ENCODE measurements at places on chromosomes 16 and 17.
A peak's percentile ranks its signal among the peaks of the same experiment; 100 is the strongest.

DNA sequence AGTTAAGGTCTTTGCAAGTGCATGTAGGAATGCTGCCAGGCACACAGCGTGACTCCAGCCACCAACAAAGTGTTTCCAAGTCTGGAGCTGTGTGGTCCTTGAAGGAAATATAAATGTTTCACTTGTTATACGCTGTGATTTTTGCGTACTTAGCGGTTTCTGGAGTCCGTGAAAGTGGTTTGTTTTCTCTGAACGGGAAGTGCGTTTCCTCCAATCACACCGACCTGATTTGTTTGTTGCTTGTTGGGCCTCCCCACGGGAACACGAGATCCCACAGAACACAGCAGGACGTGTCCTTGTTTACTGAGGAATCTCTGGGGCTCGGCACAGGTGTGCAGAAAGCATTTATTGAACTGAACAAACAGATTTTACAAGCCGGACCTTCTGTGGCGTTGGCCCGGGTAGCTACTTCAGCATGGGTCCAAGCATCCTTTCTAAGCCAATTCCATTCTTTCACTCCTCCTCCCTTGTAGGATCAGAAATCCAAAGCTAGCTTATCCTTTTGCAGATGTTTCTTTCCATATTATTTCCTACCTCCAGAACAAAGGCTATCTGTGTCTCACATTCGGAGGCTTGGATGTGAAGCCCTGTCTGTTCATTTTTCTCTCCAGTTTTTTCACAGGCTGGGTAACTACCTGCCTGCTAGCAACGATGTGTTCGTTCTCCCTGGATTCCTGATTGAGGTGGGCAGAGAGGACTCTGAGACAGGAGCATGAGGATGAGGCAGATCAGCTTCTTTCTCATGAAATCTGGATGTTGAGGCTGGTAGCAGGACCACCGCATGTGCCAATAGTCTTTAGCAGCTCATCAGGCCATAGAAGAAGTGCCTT is 44.6 kb downstream of the ABAT start:
- DNase-seq = no peak

DNA sequence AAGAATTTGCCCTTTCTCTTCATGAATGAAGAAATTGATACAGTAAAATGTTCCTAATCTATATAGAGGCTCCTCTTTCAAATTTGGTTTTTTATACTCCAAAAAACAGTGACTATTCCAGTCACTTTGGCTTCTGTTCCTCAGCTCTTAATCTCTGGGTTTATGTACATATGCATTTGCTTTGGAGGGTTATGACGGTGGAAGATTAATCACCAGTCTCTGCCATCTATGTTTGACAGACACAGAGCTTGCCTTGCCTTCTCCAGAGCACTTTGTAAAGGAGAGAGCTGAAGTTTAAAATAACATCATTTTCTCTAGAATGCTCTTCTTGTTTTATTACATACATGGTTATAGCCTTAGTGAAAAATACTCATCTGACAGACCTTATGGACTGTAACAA is 99.3 kb downstream of the NLK start:
- no peak for DNase-seq

- DNase-seq = no peak
Observed at GRCh38 chr16:48492133-48492532, 106.9 kb upstream of the SIAH1 start.

DNA sequence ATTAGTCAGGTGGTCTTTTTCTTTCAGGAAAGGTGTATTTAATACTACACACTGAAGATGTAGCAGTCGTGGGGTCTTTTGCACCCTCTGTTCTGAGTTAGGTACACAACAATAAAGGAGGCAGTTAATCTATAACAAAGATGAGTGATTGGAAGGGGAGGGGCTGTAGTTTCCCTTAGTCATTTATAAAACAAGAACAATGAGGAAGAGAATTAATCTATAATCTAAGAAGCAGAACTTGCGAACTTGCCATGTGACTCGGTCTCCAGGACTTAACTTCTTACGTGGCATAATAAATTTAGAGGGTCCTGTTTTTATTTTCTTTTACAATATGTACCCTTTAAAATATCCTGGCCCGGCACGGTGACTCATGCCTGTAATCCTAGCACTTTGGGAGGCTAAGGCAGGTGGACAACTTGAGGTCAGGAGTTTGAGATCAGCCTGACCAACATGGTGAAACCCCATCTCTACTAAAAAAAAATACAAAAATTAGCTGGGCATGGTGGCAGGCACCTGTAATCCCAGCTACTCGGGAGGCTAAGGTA is 8.6 kb upstream of the APPBP2 start:
- DNase-seq = no peak

DNA sequence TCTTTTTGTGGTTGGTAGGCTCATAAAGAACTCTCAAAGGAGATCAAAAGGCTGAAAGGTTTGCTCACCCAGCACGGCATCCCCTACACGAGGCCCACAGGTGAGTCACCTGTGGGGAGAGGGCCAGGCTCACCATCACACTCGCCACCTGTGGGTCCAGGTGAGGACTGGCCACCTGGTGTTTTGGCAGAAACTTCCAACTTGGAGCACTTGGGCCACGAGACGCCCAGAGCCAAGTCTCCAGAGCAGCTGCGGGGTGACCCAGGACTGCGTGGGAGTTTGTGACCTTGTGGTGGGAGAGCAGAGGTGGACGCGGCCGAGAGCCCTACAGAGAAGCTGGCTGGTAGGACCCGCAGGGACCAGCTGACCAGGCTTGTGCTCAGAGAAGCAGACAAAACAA is 11.1 kb downstream of the GNPTG start:
- no peak for DNase-seq

DNA sequence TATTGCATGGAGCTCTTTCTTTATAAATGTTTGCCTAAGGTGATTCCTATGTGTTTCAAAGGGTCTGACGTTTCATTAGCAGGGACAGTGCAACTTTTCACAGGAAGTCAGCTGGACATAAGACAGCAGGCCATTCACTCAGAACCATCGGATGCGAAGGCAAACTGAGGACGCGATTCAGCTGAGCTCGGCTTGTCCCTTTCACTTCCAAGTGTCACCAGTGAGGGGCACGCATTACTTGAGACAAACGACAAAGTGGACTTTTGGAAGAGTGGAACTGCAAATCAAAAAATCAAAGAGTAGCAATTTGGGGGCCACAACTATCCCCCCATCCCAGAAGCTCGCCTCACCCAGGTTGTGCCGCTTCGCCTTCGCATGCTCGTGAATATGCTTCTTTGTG is 14.6 kb downstream of the USP22 start:
- no peak for DNase-seq

- DNase-seq = no peak
Observed at GRCh38 chr17:13157656-13158055, 139.8 kb upstream of the ELAC2 start.

DNA sequence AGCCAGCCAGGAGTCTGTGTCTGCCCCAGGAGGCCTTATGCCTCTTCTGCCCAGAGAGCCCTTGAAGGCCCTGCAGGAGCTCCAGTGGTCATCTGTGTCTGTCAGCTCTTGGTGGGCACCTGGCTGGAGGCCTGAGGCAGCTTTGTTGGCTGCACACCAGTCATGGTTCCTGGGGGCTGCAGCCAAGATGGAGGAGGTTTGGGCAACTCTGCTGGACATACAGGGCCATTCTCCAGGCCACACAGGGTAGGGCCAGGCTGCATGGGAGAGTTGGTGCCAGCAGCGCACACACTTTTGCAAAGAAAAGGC is 29.4 kb downstream of the B9D1 start:
- no peak for DNase-seq

- no peak for DNase-seq
Observed at GRCh38 chr17:36459045-36459444, 27.4 kb upstream of the ZNHIT3 start.

GRCh38 chr16:12719972-12720371 is 83.7 kb downstream of the CPPED1 start:
- no peak for DNase-seq

DNA sequence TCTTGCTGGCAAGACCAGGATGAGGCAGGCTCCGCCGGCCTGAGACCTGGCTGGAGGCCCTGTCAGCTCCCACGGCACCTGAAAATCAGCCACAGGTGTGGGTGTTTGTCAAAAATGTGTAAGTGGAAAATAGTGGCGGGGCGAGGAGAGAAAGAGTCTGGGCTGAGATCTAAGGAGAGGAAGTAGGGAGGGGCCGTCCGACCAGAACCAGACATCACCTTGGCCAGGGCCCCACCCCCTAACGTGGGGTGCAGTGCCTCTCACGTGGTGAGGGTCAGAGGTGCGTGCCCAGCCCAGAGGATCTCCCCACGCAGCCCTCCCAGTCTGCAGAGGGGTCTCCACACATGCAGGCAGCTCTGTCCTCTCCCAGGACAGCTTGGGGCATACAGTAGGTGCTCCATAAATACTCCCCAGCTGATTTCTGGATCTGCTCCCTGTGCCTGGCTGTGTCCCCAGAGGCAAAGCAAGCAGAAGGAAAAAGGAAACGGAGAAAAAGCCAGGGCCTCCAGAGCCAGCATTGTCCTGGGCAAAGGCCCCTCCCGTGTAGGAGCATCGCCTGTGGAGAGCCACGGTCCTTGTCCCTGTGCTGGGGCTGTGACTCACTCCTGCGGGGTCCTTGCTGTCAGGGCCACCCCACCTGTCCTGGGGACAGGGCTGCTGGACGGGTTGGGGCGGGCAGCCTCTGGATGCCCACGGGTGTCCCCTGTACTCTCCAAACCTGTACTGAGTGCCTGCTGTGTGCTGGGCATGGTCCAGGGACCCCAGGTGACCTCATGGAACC is 16.7 kb downstream of the ZFPM1 start:
- DNase-seq = peak; percentile 73

DNA sequence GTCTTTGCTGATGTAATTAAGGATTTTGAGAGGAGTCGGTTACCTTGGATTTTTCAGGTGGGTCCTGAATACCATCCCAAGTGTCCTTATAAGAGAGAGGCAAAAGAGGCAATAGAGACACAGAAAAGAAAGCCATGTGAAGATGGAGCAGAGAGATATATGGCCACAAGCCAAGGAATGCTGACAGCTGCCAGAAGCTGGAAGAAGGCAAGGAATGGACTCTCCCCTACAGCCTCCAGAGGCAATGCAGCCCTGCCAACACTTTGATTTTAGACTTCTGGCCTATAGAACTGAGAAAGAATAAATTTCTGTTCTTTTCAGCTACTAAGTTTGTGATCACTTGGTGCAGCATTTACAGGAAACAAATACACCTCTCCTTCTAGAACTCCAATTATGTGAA is 8.2 kb upstream of the RNFT1 start:
- DNase-seq = no peak

DNA sequence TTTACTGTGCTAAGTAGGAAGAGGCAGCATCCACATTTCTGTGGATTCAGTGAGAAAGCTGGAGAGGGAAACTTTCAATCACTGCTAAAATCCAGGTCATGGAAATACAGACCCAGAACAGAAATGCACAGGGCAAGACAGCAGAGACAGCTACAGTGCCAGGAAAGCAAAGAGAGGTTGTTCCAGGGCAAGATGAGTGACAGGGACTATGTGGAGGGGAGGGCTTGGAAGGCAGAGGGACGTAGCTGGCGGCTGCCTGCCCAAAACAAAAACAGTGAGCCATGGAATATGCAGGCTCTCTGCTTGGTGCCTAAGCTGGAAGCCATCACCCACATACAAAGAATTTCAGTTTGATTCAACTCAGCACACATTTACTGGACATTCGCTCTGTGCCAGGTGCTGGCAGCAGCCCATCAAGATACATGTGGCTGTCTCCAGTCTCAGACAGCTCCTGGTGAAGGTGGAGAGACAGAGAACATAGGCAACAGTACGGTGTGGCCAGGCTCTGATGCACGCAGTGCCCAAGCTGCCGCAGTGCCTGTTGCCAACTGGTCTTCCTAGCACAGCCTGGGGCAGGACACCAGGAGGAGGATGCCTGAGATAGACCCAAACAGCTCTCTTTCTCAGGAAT is 88.7 kb downstream of the AIPL1 start:
- no peak for DNase-seq

GRCh38 chr17:36535669-36536081 is 888 bp downstream of the PIGW start:
- no peak for DNase-seq

DNA sequence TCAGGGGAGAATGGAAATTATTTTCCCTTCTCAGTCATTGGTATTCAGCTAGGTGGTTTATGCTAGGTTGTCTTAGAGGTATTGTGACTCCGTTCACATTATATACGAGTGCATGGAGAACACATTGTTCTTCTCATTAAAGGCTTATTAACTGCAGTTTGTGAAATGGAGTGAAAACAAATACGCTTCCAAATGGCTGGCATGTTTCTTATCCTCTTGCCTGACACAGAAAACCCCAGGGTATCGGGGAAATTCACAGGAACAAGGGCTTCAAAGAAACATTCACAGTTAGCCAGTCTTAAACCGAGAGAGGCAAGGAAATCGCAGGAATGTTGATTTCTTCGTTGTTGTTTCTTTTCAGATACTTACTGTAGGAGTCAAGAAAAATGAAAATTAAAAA is 1047.9 kb upstream of the RBFOX1 start:
- DNase-seq = no peak

Measured in central memory CD4-positive, alpha-beta T cell (primary cell).